Activated CD4-positive, CD25-positive, alpha-beta regulatory T cell treated with anti-CD3 and anti-CD28 coated beads, Interleukin-2, amount 50 U/mL, for 16 hours (primary cell): ENCODE measurements at places on chromosomes 2 and 18.

DNA sequence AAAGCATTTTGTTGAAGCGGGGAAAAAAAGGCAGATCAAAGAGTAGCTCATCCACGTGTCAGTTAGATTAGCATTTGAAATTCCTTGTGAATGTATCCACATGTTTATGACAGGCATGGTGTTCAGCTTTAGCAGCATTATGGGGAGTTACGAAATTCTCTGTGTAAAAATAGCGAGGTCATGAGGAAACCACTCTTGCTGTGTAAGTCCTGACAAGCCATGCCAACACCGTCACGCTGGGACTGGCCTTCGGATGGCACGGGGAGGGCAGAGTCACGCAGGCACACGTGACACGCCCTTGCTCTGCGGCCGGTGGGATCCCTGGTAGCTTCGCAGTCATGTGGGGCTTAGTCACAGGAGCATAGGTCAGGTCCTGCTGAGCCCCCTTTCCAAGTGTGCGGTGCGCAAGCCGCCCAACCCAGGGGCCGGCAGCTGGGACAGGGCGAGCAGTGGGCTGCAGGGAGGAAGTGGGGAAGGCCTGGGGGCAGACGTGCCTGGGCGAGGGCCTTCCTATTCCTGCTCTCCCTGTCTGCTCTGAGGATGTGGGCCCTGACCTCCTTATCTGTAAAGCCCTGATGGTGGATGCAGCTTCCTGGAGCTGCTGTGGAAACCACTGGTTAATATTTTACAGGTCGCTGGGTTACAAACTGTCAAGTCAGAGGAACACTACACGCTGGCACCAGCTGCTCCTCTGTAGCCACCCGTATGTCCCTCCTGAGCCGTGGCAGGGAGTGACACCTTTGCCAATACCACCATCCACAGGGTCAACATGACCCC is 18.0 kb downstream of the MBP start:
- no peak for DNase-seq

GRCh38 chr2:197248001-197248401 is 62.6 kb downstream of the ANKRD44 start:
- DNase-seq: no peak

- no peak for DNase-seq
Measured at GRCh38 chr2:152486737-152487400, 151.9 kb downstream of the FMNL2 start.

DNA sequence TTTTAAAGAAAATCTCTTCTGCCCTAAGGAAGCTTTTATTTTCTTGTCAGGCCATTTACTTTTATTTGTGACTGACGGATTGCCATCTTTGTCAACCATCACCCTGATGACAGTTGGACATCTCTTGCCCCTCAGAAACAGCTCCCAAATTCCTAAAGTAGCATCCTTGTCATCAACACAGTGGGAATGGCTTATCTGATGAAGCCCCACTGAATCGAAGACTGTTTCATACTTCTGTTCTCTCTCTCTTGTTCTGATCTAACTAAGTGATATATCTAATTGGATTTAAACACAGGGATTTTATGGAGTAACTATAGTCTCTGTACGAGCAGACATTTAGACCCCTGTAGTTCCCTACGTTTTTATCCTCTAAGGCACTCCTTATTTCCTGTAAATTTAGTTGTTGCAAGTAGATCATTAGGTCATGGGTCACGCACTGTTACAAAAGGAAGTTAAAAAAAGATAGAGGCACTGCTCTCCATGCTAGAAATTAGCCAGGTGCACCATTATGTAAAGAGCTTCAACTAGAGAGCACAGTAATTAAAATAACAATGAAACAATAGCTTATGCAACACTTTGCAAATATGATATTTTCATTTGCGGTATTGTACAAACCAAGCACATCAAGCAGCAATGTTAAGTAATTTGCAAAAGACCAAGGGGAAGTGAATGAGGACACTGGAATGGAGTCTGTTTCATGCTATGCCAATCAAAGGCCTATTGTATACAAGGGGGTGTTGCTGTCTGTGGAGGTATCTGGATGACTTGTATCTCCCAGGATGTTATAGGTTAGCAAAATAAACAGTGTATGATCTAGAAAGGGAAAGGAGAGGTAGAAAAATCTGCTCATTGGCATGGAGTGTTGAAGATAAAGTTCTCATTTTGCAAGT is 284.7 kb downstream of the LRRTM1 start:
- no peak for DNase-seq

- DNase-seq: no peak
Measured at GRCh38 chr2:214630402-214631045, 179.0 kb downstream of the BARD1 start.
